Thymus (tissue), 14 donors: ENCODE measurements at places on chromosomes 16 and 17. TPM values are rescaled to one million over a fixed set of nuclear protein-coding genes. Genes with fewer than 3 reads are reported as not detected.
A peak's percentile ranks its signal among the peaks of the same experiment; 100 is the strongest.

LGALS9 gene
- 45.7 TPM for total RNA-seq

DNA sequence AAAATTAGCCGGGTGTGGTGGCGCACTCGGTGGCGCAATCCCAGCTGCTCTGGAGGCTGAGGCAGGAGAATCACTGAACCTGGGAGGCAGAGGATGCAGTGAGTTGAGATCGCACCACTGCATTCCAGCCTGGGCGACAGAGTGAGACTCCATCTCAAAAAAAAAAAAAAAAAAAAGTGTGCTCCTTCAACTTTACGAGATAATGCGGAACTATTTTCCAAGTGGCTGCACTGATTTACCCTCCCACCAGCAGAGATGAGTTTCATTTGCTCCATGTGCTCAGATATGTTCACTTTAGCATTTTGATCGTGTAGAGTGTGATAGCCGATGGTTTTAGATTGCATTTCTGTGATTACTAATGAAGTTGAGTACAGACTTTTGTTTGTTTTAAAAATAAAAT lies 20.0 kb upstream of the LASP1NB start:
- DNase-seq, result no peak

GRCh38 chr16:86259499-86259898 lies 250.8 kb upstream of the FOXF1 start:
- no peak for DNase-seq

DNA sequence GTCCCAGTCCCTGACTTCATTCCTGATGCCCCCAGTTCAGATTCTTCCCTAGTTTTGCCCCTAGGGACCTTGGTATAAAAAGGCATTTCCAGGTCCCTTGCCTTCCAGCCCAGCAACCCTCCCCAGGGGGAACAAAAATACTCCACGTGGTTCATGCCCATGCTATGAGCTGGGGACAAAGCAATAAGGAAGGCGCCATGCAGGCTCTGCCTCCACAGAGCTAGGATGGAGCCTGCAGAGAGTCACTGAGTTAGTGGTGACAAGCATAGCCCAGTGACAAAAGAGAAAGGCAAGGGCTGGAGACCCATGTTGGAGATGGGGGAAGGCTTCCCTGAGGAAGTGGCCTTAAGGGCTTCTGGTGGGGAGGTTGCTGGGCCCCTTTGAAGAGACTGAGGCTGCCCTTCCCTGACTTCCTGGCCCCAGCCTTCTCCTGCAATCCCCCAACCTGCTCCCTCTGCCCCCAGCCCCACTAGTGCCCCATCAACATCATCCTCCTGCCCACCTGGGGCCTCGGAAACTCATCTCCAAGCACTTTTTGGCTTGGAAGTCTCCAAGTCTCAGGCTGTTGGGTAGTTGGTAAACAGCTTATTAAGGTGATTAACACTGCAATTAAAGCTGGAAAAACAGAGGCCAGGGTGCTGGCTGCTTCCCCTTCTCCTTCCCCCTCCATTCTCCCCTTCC lies 9.6 kb downstream of the DLX3 start:
- DNase-seq, result no peak

GRCh38 chr17:44197980-44198720 lies 1.5 kb downstream of the ATXN7L3 start:
- peak; percentile 37 for DNase-seq

DNA sequence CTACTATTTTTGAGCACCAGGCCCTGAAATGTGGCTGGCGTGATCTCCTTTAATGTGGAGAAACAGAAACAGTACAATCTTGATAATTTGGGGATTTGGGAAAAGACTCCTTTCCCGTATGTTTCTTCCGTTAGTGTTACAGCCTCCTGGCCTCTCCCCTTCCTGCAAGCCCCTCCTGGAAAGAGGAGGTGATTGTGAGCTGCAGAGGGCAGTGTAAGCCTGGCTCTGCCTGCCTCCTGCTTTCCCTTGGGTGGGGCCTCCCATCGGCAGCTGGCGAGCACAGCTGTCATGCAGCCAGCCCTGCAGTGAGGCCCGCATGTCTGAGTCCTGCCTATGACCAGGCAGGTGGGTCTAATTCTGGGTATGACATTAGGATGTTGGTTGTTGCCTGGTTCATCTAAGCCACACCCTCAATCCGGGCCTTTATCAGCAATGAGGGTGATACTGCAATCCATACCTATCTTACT lies 48.7 kb upstream of the WSB1 start:
- peak; percentile 31 for DNase-seq

KRT33A gene
- total RNA-seq, result 0.66 TPM

DNA sequence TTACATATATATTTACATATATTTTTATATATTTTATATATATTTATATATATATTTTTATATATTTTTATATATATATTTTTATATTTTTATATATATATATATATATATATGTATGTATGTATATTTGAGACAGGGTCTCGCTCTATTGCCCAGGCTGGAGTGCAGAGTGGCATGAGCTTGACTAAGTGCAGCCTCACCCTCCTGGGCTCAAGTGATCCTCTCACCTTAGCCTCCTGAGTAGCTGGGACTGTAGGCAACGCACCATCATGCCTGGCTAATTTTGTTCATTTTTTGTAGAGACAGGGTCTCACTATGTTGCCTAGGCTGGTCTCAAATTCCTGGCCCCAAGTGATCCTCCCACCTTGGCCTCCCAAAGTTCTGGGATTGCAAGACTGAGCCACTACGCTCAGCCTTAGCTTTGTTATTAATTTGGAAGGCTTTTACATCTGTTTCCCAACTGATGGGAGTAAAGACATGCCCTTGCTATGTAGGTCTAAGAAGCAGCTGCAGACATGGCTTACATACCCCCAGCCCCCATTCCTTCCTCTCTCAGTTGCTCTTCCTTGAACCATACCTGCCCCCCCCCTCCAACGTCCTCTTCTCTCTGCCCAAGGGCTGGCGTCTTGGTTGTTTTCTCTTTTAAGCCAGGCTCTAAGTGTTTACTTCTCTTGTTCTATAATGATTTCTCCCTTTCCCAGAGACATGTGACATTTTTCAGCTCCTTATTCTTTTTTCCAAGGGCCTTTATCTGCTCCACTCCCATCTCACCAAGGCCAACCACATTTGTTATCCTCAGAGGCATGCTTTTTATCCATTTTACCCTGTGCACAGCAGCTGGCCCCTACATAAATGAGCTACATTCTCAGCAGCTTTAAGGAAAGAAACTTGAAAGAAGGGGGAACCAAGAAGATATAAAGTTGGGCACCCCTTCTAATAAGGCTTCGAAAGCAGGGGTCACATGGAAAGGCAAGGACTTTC lies 64.2 kb upstream of the ATF7IP2 start:
- no peak for DNase-seq

- no peak for DNase-seq
These were observed 56.3 kb downstream of the SOX9 start for GRCh38 chr17:72176951-72177660.

DNA sequence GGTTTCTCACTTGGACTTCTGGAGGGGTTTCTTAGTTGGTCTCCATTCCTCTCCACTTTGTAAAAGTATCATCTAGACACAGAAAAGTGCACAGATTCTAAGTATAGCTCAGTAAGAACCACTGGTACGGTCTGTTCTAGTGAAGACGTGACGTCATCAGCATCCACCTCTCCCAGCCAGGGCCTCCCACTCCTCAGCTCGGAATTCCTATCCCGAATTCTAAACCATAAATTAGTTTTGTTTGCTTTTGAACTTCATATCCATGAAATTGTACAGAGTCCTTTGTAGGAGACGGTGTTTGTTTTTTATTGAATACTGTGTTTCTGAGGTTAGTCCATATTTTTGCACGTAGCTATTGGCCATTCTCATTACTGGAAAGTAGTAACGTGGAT lies 25.5 kb downstream of the FOXK2 start:
- DNase-seq, result no peak

NPTX1 gene
- 8.3 TPM for total RNA-seq

GRCh38 chr16:86227041-86227440 lies 283.3 kb upstream of the FOXF1 start:
- no peak for DNase-seq

EMP2 gene
- total RNA-seq, result 4.8 TPM

GRCh38 chr17:76479515-76480060 lies 12.2 kb downstream of the AANAT start:
- no peak for DNase-seq

DNA sequence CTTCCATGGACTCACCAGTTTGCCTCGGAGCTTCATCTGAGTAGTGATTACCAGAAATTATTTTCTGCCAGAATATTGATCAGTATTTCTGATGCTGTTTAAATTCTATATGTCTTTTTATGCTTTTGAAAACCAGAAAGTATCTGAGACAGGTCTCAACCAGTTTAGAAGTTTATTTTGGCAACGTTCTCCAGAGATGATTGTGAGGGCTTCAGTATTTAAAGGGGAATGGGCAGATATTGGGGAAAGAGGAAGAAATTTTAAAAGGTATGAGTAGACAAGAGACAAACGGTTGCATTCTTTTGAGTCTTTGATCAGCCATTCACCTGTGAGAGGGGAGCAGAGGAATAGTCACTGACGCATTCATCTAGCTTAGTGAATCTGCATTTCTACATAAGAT lies 44.4 kb upstream of the ABCC11 start:
- no peak for DNase-seq

CORO6 gene
- total RNA-seq, result 2.4 TPM

DNA sequence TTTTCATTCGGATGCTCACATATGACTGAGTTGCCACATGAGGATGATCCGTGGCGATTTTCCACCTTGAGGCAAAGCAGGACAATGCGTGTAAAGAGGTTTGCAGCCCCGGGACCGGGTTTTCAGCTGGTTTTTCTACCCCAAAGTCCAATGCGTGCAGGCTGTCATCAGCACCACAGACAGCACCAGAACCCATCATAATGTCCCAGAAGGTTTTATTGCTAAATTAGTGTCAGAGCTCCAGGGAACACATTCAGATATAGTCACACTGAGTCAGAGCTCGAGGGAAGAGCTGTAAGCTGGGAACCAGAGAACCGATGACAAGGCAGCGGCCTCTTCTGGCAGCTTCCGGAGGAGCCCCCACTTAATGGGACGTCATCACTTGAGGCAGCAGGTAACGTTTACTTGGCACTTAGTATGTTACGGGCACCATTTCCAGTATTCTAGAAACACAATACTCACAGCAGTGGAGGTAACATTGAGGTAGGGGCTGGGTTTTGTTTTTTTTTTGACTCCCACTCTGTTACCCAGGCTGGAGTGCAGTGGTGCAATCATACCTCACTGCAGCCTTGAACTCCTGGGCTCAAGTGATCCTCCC lies 8.9 kb upstream of the NAGPA start:
- DNase-seq, result no peak

DNA sequence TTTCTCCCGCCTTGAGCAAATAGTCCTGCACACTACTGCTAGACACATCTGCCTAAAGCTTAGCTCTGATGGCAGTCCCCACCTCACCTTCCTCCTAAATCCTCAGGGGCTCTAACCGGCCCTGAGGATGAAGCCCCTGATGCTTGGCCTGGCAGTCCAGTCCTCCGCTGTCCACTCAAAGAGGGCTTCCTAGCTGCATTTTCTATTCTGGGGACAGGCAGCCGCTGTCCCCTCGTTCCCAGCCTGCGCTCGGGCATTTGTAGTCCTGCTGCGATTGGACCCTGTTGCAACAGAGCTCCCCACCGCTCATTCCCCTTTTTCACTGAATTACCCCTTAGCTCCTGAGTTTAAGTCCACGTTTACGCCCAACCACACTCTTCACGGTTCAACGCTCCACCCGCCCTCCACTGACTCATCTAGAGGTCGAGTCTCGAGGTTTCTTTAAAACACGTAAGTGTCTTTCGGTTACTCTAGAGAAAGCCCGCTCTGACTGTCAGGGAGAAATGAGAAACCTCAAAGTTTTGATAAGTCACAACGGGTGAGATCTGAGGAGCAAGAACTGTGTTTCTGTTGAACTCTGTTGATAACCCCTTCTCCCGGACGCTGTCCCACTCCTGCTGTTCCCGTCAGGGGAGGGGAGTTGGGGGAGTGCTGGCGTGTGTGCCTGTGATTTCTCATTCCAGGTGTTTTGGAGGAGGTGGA lies 4.5 kb downstream of the CCR7 start:
- peak; percentile 77 for DNase-seq

GRCh38 chr17:33245183-33245582 lies 47.9 kb downstream of the ASIC2 start:
- no peak for DNase-seq

DNA sequence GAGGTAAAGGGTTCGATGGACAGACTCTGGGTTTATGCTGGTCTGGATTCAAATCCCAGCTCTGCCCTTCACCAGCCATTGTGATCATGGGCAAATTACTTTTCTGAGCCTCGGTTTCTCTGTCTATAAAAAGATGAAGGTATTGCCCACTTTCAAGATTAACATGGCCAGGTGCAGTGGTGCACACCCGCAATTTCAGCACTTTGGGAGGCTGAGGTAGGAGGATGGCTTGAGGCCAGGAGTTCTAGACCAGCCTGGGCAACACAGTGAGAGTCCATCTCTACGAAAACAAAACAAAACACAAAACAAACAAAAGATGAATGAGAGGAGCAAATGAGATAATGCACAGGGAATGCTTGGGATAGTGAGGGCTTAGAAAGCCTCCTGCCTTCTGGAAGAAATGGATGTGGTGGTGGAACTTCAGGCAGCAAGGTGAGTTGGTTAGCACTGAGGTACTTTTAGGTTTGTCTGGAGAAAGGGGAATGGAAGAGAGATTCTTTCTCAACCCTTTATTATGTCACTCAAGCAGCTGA lies 8.5 kb downstream of the ADGRG3 start:
- no peak for DNase-seq

CCL13 gene
- total RNA-seq, result 22.0 TPM

CNTD1 gene
- total RNA-seq, result 0.09 TPM

PTX4 gene
- 0.05 TPM for total RNA-seq

KRTAP4-4 gene
- total RNA-seq, result not detected

DNA sequence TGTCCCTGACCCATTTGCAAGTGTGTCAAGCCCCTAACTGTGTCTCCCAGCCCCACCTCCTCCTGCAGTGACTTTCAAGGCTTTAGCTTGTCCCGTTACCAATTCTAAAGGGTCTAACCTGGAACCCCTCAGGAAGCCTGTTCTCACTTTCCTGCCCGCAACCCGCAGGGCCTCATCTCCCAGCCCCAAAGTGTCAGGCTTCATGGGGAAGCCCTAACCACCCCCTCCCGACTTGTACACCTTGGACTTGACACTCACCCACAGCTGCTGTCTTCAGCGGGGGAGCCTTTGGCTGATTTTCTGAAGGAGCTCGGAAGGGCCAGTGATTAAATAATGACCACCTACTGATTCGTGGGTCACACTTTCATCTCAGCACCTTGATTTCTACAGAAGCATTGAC lies 33.1 kb downstream of the NLRC5 start:
- no peak for DNase-seq

- DNase-seq, result no peak
These were observed 17.8 kb downstream of the SERPINF1 start for GRCh38 chr17:1779571-1780131.

GRCh38 chr16:65315081-65315780 lies 193.4 kb upstream of the CDH11 start:
- no peak for DNase-seq

- no peak for DNase-seq
These were observed 139.2 kb downstream of the TOX3 start for GRCh38 chr16:52407778-52408177.

- DNase-seq, result no peak
These were observed 7.8 kb downstream of the PIGS start for GRCh38 chr17:28563475-28563874.

CES5A gene
- total RNA-seq, result 0.09 TPM

ACAP1 gene
- 167 TPM for total RNA-seq

TAC4 gene
- total RNA-seq, result 0.14 TPM

- DNase-seq, result no peak
These were observed 372.5 kb upstream of the CDH8 start for GRCh38 chr16:62408760-62409159.

TP53TG3 gene
- total RNA-seq, result not detected

- DNase-seq, result no peak
These were observed 21.3 kb downstream of the CHD9NB start for GRCh38 chr16:53031323-53031942.
